Stimulated activated CD8-positive, alpha-beta memory T cell treated with anti-CD3 and anti-CD28 coated beads, Interleukin-7, amount 100 ng/mL, for 24 hours (primary cell): ENCODE measurements at places on chromosomes 16 and 17.

- no peak for DNase-seq
Measured at GRCh38 chr17:35212668-35213067, 18.5 kb upstream of the SLC35G3 start.

GRCh38 chr16:84574191-84574590 is 43.7 kb downstream of the COTL1 start:
- no peak for DNase-seq

DNA sequence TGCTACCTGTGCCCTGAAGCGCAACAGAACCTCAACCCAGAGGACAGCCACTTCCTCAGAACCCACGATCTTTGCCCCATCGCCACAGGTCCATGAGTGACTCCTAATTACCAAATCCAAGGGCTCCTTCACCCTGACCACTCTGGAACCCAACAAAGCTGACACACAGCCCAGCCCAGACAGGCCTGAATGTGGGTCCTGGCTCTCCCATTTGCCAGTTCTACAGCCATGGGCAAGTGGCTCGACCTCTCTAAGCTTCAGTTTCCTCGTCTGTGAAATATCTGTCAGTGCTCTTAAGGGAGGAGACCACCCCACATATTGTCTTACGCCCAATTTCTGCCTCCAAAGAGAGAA is 18.0 kb upstream of the ENDOV start:
- DNase-seq, result no peak

GRCh38 chr16:5537347-5537746 is 439.8 kb upstream of the EEF2KMT start:
- DNase-seq, result no peak

DNA sequence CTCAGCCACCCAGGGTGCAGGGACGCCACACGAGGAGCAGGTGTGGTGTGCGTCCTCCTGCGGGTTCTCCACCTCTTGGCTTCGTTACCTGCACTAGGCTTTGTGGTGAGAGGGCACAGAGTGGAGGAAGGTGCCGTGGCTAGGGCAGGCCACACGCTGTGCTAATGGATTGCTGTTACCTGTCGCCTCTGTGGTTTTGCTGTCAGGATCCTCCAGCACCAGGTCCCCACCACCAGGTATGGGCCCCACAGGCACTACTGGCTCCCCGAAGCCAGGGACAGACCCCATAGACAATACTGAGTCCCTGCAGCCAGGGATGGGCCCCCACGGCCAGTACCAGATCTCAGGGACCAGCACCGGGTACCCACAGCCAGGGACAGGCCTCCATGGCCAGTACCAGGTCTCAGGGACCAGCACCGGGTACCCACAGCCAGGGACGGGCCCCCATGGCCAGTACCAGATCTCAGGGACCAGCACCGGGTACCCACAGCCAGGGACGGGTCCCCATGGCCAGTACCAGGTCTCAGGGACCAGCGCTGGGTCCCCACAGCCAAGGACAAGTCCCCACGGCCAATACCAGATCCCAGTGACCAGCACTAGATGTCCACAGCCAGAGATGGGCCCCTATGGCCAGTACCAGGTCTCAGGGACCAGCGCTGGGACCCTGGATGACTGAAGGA is 315.6 kb downstream of the SEC14L1 start:
- DNase-seq, result no peak

- no peak for DNase-seq
Measured at GRCh38 chr16:26985100-26986065, 81.3 kb upstream of the C16orf82 start.

DNA sequence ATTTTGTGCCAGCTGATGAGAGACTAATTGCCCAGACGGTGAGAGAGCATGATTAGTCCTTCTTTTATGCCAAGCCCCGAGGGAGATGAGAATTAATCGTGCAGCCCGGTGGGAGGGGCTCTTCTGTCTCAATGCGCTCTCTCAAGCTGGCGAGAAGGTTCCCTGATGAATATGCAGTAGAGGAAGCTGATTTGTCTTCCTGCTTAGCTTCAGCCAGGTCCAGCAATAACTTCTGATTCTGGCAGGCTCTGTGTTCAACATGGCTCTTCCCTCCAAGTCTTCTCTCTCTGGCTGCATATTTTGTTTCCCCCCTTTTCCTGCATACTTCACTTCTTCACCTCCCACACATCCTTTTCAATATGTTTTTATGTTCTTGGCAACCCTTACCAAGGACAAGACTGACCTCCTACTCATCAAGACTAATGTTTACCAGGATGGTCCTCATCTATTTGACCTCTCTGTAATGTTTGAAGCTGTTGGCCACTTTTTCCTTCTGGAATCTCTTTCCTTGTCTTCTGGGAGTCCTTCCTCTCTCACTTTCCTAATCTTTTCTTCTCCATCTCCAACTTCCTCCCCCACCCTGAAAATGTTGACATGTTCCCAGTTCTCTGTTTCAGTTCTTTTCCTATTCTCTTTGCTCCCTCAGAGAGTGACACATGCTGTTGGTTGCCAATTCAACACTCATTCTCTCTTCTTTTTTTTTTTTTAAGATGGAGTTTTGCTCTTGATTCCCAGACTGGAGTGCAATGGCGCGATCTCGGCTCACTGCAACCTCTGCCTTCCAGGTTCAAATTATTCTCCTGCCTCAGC is 33.1 kb downstream of the ARL4D start:
- DNase-seq, result no peak

GRCh38 chr17:55062921-55063320 is 94.4 kb downstream of the STXBP4 start:
- no peak for DNase-seq

DNA sequence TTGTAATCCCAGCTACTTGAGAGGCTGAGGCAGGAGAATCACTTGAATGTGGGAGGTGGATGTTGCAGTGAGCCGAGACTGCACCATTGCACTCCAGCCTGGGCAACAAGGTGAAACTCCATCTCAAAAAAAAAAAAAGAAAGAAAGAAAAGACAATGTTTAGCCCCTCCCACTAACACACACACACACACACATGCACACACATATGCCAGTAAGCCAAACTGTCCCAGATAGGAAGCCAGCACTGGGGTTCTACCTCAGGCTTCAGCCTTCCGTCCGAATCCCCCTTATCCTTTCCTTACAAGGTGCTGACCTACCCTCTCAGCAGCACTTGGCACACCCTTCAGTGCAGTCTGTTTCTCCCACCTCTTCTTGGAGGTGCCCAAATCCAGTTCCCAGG is 8.7 kb upstream of the KCNH6 start:
- no peak for DNase-seq

DNA sequence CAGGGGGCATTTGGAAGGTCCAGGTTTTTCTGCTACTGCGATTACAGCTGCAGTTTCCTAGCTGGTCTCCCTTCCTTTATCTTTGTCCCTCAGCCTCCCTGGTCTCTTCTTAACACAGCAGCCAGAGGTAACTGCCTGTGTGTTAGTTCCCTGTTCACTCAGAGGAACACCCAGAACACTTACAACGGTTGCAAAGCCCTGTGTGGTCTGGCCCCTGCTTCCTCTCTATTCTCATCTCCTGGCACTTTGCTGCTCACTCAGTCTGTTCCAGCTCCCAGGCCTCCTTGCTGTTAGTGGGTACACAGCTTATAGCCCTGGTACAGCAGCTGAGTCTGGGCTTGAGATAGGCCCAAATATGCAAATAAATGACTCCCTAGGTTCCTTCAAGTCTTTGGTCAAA is 16.4 kb downstream of the NTN1 start:
- no peak for DNase-seq

- DNase-seq, result no peak
Measured at GRCh38 chr17:74231928-74232907, 18.8 kb downstream of the TTYH2 start.

DNA sequence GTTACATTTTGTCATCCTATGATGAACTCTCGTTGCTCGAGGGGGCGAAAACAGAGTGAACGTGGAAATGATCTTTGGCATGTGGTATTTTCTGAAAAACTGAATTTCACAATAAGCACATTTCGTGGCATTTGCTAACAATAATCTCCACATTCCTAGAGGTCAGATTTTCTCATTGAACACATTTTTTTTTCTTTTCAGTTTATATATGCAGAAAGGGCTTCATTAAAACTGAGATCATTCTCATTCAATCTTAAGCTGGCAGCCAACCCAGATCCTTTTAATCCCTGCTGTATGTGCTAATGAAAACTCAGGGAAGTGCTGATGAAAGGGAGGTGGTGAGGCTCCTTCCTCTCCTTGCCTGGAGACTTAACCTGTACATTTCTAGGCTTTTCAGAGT is 52.6 kb downstream of the PRKCA start:
- no peak for DNase-seq

- no peak for DNase-seq
Measured at GRCh38 chr17:45032174-45032541, 19.3 kb downstream of the DCAKD start.

GRCh38 chr17:64736804-64737492 is 74.8 kb upstream of the SMURF2 start:
- peak; percentile 18 for DNase-seq

DNA sequence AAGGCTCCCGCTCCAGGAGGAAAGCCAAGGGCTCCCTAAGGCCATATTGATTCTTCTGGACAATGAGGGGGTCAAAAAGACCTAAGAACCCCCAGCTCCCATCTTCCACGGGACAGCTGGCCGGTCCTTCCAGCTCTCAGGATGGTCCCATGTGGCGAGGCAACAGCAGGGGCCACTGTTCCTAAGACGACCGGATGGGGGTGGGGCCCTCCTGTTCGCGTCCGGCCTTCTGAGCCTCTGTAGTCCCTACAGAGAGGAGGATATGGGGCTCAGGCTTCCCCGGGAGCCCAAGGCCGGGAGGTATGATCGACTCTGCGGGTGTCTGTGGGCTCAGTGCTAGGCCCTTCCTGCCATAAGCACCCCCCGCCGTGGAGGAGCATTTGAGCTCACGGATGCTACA is 6.0 kb upstream of the DCXR start:
- no peak for DNase-seq

DNA sequence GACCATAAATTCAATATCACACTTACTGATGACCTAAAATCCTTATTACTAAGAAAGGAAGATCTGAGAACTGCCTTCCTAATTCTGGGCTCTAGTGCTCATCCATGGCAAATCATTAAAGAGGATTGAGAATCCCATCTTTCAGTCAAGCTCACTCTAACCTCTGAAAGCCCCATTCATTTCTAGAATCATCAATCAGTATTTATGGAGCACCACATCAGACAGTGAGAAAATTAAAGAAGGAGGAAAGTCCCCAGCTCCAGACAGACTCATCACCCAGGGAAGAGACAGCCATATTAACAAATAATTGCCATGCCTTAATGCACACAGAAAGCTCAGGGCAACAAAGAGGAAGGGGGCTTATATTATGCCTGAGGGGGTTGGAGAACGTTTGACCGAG is 256.1 kb upstream of the SOX9 start:
- no peak for DNase-seq

GRCh38 chr17:60510031-60510430 is 16.0 kb downstream of the APPBP2 start:
- no peak for DNase-seq
